ENCODE measurements at places on chromosomes 2 and 18.

- DNase-seq: no peak
Measured at GRCh38 chr2:82226441-82226840, 1921.9 kb upstream of the LRRTM1 start.

- no peak for DNase-seq
Measured at GRCh38 chr2:40454321-40454720, 2.4 kb upstream of the SLC8A1 start.

GRCh38 chr18:72233106-72233505, 311.0 kb downstream of the CBLN2 start:
- DNase-seq: no peak

DNA sequence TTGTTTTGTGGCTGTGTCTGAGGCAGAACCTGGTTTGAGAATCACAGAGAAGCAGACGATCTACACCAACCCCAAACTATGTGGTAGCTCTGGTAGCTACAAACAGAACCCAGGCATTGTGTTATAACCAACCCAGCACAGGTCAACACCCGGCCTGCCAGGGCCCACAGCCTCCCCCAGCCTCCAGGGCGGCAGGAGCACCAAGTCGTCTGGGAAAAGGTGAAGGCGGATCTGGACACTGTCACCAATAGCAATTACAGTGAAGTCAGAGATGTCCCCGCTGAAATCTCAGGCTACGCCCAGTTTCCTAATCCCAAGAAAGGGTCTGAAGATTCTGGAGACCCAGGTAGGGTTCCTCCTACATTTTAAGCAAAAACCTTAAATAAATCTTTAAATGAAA, 3.6 kb downstream of the HJURP start:
- no peak for DNase-seq

GRCh38 chr2:240584486-240585031, 2.0 kb upstream of the CAPN10 start:
- DNase-seq: no peak

- DNase-seq: no peak
Measured at GRCh38 chr2:24638568-24638967, 147.5 kb downstream of the NCOA1 start.

DNA sequence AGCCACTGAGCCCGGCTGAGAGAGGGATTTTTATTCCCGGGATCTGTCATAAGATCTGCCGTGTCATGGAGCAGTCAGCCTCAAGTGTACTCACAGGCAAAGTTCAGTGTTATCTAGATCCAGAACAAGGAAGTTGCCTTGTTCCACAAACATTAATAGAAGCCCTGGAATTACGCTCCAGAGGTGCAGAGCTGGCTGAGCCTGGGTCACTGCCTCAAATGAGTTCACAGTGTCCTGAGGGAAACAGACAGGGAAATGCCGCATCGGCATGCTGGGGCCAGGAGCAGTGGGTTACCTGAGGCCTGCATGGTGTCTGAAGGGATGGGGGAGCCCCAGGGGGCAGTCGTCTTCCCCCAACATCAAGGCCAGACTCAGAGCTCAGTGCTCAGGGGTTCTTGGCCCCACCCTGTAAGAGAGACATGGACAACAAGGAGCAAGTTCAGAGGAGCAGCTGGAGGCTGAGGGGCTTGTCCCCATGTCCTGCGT, 42.7 kb upstream of the ODC1 start:
- DNase-seq: no peak

- no peak for DNase-seq
Measured at GRCh38 chr2:47899915-47900816, 6.1 kb downstream of the FBXO11 start.

DNA sequence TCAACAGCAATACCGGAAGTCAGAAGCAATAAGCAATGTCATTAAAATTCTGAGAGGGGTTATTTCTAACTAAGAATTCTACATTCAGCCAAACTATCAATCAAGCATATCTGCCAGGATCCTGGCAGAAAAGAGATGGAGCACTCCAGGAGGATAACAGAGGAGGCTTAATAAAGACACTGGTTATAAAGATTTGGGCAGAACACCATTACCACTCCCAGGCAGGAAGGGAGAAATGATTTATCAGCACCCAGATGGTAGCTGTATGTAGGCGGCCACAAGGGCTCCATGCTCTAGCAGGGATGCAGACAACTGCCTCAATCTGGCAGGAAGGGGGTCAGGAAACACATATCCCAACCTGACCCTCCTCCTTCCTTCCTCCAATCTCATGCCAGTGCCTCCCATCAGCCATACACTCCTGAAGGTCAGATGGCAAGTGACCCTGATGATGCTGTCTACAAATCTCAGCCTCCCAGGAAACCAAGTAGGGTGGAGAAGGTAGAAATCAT, 20.5 kb upstream of the TNFAIP6 start:
- no peak for DNase-seq

- no peak for DNase-seq
Measured at GRCh38 chr2:230505162-230505561, 89.2 kb downstream of the SP100 start.

- no peak for DNase-seq
Measured at GRCh38 chr2:97951155-97951680, 44.5 kb downstream of the TMEM131 start.

DNA sequence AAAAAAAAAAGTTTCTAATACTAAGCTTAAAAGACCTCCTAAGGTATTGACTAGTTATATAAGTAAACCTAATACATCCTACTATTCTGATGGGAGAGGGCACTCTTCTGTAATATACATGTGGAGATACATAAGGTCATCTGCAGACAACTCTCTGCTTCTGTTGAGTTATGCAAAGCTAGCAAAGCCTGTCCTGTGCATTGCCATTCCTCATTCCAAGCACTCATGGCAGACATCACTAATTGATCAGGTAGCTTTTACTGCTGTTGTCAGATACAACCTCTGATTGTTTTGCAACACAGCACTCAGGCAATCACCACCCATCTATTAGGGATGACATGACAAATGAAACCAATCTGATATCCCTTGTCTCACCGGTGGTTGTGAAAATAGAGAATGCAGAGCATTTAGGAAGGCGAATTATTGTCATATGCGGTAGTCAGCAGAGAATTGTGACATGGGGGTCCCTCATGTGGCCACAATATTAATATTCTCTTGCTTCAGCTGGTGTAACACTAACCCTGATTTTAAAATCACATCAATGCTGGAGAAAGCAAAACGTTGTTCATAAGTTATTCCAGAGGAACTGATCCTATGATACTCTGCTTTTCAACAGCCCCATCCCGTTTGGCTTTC, 416.5 kb upstream of the GYPC start:
- no peak for DNase-seq

- DNase-seq: no peak
Measured at GRCh38 chr2:38201784-38202183, 125.8 kb upstream of the CYP1B1 start.

DNA sequence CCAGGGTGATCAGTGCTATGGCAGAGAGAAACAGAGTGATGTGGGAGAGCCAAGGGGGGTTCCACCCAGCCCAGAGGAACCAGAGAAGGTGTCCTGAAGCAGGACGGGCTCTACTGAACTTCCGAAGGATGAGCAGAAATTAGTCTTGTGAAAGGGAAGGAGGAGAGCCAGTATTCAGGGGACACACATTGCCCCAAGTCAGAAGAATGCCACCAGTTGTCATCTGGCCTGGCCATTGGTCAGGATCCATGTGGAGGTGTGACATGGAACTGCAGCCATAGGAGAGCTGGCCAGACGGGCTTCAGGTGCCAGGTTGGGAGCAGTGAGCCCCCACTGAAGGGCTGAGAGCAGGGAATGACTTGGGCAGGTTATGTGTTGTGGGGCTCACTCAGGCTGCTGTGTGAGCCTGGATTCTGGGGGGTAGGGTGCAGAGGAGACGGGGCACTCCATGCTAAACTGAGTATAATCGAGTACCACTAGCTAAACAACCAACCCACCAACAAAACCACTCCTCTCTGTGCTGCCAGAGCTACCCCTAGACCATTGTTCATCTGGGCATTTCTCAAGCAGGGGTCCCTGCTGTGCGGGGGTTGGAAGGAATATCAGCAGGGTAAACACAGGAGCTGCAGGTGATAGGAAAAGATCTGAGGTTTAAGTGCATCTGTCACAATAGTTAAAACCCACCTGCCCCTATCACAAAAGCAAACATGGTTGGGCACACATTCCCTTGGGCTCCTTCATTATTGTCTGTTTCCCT, 25.3 kb downstream of the MARCO start:
- no peak for DNase-seq

All from hypothalamus (tissue), 51 donors.